Tibial artery (tissue), 4 donors: ENCODE measurements at places on chromosomes 16 and 17.

GRCh38 chr17:2337544-2338314 lies 428 bp downstream of the SGSM2 start:
- DNase-seq = peak; percentile 83

DNA sequence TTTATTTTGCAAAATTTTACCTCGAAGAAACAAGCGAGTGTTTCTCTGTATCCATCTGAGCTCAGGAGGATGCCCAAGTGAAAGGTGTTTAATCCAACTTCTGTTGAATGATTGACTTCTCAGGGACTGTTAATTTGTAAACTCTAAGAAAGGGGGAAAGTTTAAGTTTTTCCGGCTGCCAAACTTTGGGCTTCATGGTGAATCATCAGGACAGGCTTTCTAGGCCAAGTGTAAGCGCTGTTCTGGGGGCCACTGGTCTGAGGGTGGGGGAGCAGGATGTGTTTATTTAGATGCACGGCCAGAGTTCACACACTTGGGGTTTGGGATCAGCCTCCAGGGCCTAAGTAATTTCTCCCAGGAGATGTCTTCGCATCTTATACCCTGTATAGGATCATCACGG lies 110.4 kb downstream of the PITPNC1 start:
- DNase-seq = no peak

GRCh38 chr17:6815775-6816174 lies 15.8 kb downstream of the TEKT1 start:
- no peak for DNase-seq

GRCh38 chr17:31448467-31449077 lies 57.1 kb downstream of the RAB11FIP4 start:
- DNase-seq = no peak

DNA sequence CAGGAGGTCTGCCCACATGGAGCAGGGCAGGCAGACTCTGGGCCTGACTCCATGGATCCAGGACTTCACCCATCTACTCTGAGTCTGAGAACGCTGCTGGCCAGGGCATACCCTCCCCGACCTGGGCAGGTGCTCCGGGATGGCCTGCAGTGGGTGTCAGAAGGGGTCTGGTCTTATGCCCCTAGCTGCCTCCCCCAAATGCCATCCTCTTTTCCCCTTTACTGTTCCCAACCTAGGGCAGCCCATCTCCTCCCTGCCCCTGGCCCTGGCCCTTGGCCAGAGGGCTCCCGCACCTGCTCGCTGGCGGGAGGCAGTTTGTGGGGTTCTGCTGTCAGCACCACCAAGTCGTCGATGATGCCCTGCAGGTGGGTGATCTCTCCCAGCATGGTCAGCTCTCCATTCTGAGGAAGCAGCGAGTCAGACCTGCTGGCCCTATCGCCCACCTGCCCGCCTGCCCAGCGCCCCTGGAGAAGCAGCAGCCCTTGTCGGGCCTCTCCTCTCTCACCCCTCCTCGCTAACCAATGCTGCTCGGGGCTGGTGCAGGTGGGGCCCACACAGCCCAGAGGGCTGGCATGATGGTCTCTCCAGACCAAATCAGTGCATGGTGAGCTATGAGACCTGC lies 8.2 kb downstream of the MTSS2 start:
- DNase-seq = no peak

- no peak for DNase-seq
Observed at GRCh38 chr16:65519402-65519801, 397.5 kb upstream of the CDH11 start.

- no peak for DNase-seq
Observed at GRCh38 chr17:64718058-64718457, 56.0 kb upstream of the SMURF2 start.

DNA sequence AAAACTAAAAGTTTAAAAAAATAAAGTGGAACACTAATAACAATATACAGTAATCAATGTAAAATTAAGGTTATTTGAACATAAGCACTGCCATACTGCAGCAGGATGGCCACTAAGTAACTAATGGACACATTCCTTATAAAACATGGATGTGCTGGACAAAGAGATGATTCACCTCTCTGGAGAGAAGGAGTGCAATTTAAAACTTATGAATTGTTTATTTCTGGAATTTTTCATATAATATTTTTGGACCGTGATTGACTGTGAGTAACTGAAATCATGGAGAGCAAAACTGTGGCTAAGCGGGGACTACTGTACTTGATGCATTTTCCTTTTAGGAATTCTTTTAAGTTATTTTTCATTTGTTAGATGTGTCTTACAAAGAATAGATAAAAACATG lies 21.8 kb downstream of the CBFB start:
- no peak for DNase-seq

- DNase-seq = no peak
Observed at GRCh38 chr17:15954222-15954621, 9.3 kb downstream of the ADORA2B start.

DNA sequence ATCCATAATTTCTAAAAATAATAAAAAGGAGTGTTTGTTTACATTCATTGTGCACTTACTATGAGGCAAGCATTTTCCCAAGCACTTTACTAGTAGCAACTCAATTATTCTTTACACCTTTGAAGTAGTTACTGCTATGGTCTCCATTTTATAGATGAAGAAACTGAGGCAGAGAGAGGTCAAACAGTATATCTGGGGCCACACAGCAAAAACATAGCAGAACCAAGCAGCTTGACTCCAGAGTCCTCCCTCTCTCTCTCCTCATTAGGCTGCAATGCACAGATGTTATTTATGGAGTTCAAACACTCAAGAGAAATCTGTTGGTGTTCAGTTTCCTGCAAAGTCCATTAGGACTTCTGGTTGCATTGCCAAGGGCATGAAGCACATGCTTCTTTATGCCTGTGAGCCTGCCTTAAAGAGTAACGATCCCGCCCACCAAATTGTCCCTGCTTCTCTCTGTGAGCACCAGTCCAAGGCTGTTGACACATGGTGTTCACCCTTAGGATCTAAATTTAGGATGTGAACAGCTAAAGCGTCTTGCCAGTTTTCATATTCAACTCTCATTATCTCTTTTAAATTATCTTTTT lies 44.0 kb downstream of the GPRC5B start:
- DNase-seq = no peak

GRCh38 chr16:84726669-84727467 lies 27.1 kb downstream of the USP10 start:
- DNase-seq = peak; percentile 39

GRCh38 chr17:50169121-50169764 lies 3.4 kb downstream of the SGCA start:
- DNase-seq = no peak

DNA sequence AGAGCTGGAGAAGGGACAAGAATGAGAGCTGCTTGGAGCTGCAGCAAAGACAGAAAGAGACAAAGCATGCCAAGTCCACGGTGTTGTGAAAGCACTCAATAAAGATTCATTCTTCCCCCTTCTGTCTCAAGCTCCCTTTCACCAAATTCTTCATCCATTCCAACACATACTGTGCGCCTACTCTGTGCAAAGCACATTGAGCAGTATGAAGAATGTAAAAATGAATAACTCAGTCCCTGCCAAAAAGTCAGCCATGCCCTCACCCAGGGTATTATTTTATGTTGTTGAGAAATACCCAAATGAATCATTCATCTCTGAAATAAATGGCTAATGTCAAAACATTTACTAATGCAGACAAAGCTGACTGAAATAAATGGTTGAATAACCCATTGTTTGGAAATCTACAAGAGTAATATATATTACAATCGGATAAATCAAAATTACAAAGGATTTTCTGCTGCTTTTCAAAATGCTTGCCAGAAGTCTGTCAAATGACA lies 282.9 kb upstream of the IRX5 start:
- no peak for DNase-seq

GRCh38 chr17:82832881-82833475 lies 6.8 kb downstream of the ZNF750 start:
- no peak for DNase-seq

- DNase-seq = no peak
Observed at GRCh38 chr16:65570261-65570660, 448.4 kb upstream of the CDH11 start.

- no peak for DNase-seq
Observed at GRCh38 chr17:66976781-66977201, 12.3 kb downstream of the CACNG4 start.

- peak; percentile 86 for DNase-seq
Observed at GRCh38 chr16:30805370-30806169, 18.6 kb upstream of the ZNF629 start.

DNA sequence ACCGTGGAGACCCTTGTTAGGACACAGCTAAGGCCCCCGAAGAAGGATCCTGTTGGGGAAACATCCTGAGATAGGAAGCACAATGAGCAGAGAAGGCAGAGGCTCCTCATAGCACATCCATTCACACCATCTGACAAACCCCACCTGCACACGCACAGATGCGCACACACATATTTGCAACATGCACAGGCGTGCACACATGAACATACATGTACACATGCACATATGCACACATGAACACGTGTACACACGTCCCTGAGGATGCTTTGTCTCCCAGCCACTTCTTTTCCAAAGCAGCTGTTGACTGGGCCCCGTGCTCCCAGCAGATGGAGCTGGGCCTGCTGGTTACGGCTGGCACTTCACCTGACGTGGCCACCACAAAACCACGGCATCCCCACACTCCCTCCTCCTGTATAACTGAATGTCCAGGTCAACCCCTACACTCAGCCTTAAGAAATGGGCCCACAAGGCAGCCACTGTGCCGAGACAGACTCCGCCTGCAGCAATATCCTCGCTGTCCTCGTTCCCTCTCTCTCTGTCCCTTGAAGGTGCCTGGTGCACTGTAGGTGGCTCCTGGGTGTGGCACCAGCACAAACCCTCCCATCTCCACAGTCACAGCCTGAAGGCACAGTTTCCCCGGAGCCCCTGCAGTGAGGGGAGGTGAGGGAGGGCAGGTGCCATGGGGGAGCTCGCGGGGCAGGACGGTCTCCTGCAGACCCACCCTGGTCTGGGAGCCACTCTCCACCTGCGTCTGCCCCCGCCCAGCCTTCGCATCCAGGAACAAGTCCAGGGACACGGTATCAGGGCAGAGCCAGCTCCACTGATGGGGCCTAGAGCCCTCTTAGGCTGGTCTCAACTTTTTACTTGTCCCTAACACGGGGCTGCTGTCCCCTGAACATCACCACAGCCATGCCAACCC lies 183.0 kb downstream of the RBFOX3 start:
- no peak for DNase-seq

GRCh38 chr17:63610854-63611253 lies 10.2 kb downstream of the TACO1 start:
- no peak for DNase-seq

- DNase-seq = peak; percentile 82
Observed at GRCh38 chr16:85652431-85653221, 36.1 kb downstream of the GINS2 start.

GRCh38 chr16:30368792-30369090 lies 1.6 kb downstream of the TBC1D10B start:
- DNase-seq = no peak

GRCh38 chr17:39486242-39486641 lies 25.0 kb downstream of the CDK12 start:
- DNase-seq = peak; percentile 67

GRCh38 chr17:43628089-43628650 lies 33.6 kb downstream of the MEOX1 start:
- no peak for DNase-seq

DNA sequence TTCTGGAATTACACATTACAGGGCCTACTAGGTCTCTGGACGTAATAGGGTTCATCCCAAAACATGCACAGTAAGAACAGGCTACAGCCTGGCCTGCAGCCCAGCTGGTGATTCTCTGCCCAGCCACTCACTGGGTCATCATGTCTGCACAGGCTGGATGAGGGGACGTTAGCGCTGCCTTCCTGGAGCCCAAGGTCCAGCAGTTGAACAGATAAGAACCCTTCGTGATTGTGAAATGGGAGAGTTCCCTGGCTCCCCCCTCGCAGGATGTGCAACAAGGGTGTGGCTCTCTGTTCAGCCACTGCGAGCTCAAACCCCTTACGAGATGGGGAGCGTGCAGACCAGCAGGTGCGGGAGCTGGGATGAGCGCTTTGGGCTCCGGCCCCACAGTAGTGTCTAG lies 200.0 kb upstream of the CDH5 start:
- peak; percentile 48 for DNase-seq

- no peak for DNase-seq
Observed at GRCh38 chr16:72835086-72835485, 212.8 kb downstream of the ZFHX3 start.

DNA sequence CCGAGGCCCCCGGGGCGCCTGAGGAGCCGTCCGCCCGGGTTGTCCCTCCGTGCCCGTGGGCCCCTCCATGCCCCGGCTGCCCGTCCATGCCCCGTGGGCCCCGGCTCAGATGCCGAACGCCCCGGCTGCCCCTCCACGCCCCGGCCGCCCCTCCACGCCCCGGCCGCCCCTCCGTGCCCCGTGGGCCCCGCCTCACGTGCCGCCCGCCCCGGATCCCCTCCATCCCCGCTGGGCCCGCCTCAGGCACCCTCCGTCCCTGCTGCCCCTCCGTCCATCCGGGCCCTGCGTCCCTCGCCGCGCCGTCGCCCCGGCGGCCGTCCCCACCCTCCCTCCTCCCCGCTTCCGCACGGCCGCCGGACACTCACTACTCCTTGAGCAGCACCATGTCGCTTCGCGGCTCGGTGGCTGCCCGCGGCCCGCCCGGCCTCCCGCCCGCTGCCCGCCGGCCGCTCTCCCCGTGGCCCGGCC lies 382 bp downstream of the PITPNA start:
- DNase-seq = no peak

DNA sequence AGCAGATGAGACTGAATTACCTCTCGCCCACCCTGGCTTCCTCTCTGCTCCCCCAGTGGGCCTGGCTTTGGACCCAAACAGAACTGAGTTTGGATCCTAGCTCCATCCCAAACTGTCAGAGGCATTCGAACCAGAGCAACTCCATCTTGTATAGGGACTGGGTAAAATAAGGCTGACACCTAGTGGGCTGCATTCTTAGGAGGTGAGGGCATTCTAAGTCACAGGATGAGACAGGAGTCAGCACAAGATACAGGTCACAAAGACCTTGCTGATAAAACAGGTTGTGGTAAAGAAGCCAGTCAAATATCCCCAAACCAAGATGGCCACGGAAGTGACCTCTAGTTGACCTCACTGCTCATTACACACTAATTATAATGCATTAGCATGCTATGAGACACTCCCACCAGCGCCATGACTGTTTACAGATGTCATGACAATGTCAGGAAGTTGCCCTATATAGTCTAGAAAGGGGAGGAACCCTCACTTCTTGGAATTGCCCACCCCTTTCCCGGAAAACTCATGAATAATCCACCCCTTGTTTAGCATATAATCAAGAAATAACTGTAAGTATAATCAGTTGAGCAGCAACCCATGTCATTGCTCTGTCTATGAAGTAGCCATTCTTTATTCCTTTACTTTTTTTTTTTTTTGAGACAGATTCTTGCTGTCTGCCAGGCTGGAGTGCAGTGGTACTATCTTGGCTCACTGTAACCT lies 44.4 kb downstream of the LYRM1 start:
- no peak for DNase-seq

- no peak for DNase-seq
Observed at GRCh38 chr16:82192665-82193064, 22.6 kb upstream of the MPHOSPH6 start.

GRCh38 chr17:63035695-63036094 lies 69.7 kb downstream of the TANC2 start:
- no peak for DNase-seq

DNA sequence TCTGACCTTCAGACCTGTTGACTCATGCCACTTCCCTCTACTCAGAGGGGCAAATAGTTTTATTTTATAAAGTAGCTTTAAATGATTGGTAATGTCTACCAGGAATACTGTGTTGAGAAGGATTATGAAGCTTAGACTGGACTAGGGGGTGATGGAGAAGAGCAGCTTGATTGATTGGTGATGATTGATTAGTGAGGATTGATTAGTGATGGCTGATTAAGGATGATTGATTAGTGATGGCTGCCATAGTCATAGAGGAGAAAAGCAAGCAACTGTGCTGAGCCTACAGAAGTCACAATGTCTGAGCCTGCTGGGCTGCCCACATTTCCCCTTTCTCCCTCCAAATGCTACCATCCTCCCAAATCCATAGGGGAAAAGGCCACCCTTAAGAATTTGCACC lies 206.8 kb upstream of the SALL1 start:
- DNase-seq = no peak
